CD4-positive, alpha-beta T cell (primary cell): ENCODE measurements at places on chromosomes 3 and 15. TPM values are rescaled to one million over a fixed set of nuclear protein-coding genes. Genes with fewer than 3 reads are reported as not detected.

DNA sequence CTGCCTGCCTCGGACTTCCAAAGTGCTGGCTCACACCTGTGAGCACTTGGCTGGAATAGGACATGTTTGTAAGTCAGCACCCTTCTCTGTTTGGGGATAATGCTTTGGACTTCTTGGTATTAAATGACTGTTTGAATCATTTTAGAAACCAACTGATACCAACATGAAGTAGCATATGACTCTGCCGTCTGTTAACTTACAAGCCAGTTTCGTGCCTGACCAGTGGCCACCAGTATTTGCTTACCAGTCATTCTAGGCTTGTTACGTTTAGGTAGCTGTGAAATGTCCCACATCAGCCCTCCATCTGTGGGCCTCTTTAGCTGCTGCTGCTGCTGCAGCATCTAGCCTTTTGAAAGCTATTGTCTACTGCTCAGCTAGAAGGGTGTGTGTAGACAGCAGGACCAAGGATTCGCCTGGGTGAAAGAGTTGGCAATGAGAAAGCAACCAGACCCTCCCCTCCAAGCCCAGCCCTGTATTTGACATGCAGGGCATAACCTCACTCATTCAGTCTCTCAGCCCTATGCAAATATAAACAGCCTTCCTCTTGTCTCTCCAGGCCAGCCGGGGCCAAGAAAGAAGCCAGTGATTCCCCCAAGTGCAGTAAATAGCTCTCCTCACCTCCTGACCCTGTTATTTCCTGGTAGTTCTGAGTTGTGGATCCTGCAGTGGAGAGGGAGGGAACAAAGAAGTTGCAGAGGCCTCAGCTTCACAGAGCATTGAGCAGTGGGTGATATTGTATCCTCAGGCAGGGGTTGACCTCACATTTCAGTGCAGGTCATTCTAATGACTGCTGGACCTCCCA, 51.0 kb downstream of the NKIRAS1 start:
- H3K27ac ChIP-seq = no peak overlapping the region
- H3K27me3 ChIP-seq = no peaks in the 10 kb centered on the region
- H3K4me3 ChIP-seq = no peak overlapping the region
- H3K36me3 ChIP-seq = peaks cover 11% of the 10 kb centered on the region
- H3K4me1 ChIP-seq = peaks cover 7% of the 10 kb centered on the region

The FOXB1 gene
- 0.19 TPM for total RNA-seq

The CYP1A2 gene
- total RNA-seq = not detected

DNA sequence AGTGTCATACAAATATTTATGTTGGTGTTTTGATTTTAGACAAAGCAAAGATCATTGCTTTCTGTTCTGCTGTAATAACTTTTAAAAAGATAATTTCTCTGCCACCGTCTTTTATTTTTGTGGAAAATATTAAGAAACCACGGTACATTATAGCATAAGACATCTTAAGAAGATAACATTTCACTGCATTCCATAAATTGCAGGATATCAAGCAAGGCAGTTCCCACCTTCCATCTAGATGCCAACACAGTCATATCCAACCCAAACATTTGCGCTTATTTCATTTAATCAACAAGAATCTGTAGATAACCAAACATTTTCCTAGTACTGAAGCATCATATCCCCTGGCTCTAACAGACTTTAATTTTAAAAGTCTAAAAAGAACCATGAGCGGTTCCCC, 25.1 kb downstream of the ARHGAP31 start:
- peaks cover 23% of the 10 kb centered on the region for H3K4me1 ChIP-seq
- H3K27me3 ChIP-seq = no peaks in the 10 kb centered on the region
- H3K4me3 ChIP-seq = no peak overlapping the region
- no peak overlapping the region for H3K27ac ChIP-seq
- peaks cover under 1% of the 10 kb centered on the region for H3K36me3 ChIP-seq

GRCh38 chr3:161083131-161083530, 22.0 kb downstream of the B3GALNT1 start:
- H3K4me3 ChIP-seq = no peak overlapping the region
- H3K36me3 ChIP-seq = no peaks in the 10 kb centered on the region
- no peak overlapping the region for H3K27ac ChIP-seq
- no peak for DNase-seq

GRCh38 chr15:58562135-58562534, 130.3 kb downstream of the LIPC start:
- H3K4me3 ChIP-seq = no peak overlapping the region
- H3K36me3 ChIP-seq = no peaks in the 10 kb centered on the region
- H3K4me1 ChIP-seq = no peaks in the 10 kb centered on the region
- H3K27me3 ChIP-seq = no peaks in the 10 kb centered on the region

- no peak overlapping the region for H3K4me3 ChIP-seq
- H3K36me3 ChIP-seq = no peaks in the 10 kb centered on the region
- no peak overlapping the region for H3K27ac ChIP-seq
- DNase-seq = no peak
Measured at GRCh38 chr15:27741226-27741860, 357.8 kb downstream of the OCA2 start.

The ADAMTSL3 gene
- not detected for total RNA-seq

DNA sequence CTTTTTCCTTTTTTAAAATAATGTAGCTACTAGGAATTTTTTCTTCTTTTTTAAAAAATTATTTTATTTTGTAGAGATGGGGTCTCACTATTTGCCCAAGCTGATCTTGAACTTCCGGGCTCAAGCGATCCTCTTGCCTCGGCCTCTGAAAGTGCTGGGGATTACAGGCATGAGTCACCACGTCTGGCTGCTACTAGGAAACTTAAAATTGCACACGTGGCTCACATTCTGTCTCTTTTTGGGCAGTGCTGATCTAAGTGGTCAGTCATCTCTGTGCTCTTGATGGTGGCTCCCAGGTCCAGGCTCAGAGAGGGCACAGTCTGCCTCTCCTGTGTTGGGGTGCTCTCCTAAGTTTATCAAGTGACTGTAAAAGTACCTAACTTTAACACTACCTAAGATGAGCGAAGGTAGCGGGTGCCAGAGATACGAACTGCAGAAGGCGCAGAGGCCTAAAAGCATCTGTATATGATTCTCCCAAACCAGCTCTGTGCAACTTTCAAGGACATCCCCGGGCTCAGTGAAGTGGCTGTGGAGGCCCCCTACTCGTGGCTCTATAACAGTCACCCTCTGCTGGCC, 52.9 kb upstream of the SEC13 start:
- no peaks in the 10 kb centered on the region for H3K27me3 ChIP-seq
- no peak overlapping the region for H3K4me3 ChIP-seq
- no peak overlapping the region for H3K27ac ChIP-seq
- DNase-seq = no peak
- no peaks in the 10 kb centered on the region for H3K36me3 ChIP-seq

DNA sequence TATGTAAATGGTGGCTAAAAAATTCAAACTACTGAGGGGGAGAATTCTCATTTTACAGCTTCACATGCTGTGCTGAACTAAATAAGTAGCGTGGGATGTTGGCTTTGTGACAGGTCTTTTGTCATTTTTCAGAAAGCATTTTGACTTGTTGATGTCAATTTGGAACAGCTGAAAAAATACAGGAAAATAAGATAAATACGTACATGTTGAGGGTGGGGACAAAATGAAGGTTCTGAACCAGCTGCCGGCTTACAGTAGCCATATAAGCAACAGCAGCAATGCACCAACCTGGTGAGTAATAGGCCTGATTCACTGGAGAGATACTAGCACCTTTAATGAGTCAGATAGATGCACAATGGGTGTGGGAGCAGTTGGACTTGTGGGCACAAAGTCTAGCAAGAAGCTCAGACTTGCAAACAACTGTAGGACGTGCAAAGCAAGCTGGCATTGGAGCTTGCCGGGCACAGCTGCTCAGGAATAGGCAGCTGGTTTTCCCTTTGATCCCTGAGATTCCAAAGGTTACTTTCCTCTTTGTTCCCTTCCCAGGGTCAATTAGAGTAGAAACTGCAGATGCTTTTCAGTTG, 12.9 kb downstream of the B3GNT5 start:
- H3K4me3 ChIP-seq = no peak overlapping the region
- no peak for DNase-seq
- H3K36me3 ChIP-seq = no peaks in the 10 kb centered on the region

The SLC15A2 gene
- 0.69 TPM for total RNA-seq

The CCNB2 gene
- total RNA-seq = 0.85 TPM
